ENCODE measurements at places on chromosomes 7 and 10.

DNA sequence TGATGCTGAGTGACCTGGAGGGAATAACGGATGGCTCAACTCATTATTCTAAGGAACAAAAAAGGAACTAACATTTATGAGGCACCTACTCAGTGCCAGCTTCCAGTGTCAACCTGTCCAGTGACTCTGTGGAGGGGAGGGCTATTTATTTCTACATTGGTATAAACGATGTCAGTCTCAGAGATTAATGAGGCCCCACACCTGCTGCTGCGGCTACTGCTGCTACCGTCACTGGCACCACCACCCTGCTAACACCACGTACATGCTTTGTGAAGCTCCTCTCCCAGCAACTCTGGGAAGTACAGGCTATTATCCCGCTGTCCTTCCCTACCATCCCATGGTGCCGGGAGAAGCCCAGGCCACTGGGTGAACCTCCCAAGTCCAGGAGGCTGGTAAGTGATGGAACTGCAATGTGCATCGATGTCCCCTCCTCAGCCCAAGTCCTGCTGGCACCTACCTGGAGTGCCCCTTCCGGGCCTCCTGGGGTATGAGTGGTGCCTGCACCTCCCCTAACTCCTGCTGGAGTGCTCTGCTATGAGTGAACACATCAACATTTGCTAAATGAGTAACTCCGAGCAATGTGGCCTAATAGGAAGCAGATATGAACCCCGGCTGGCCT, 101.5 kb downstream of the ARHGAP22 start:
- DNase-seq, result no peak

GRCh38 chr10:122827302-122827701, 18.4 kb downstream of the CUZD1 start:
- DNase-seq, result no peak

DNA sequence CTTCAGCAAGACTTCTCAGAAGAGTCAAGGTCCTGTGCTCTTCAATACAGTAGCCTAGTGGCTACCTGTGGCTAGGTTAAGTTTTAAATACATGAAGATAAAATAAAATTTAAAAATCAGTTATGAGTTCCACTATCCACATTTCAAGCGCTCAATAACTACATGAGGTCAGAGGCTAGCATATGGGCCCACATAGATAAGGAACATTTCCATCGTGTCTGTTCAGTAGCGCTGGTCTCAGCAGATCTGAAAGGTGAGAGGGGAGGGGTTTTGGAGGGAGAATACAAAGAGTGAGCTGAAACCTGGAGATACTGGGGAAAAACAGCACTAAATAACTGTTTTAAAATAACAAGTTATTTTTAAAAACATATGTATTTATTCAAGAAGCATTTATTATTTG, 219.0 kb downstream of the TRIL start:
- no peak for DNase-seq

- no peak for DNase-seq
Measured at GRCh38 chr7:109246330-109247077, 676.8 kb downstream of the DNAJB9 start.

- DNase-seq, result no peak
Measured at GRCh38 chr10:71476228-71477011, 79.7 kb downstream of the CDH23 start.

DNA sequence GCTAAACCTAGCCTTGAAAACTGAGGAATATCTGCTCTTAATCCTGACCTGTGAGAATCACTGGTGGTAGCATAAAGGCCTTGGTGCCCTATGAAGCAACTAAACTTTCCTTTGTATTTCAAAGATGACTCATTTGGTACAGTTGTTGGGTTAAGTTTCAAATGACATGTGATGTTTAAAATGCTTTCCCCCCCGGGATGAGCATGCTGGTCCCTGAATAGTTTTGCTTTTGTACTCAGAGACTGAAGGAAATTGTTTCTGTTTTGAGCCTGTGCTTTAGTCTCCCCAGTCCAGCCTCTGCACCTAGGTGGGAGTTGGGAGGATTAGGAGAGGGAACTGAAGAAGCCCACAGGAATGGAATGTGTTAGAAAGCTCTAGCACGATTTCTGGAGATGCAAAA, 258.9 kb upstream of the NPY start:
- no peak for DNase-seq

DNA sequence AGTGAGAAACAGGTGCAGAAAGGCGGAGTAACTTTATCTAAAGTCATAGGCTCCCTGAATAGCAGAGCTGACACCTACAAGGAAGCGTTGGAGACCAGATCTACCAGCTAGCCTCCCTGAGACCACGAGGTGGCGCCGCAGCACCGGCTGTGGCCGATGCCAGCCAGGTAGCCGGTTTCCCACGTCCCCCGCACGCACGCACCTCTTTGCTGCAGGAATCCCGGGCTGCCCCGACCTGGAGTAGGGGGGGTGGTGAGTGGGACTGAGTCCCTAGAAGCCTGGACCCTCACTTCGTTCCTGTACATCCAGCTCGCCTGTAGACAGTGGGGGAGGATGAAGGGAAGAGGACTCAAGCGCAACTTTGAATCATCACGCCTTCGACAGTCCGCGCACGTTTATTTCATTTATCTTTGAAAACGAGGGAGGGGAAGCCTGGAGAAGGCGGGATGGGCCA, 3.7 kb downstream of the ELOVL3 start:
- DNase-seq, result no peak

- DNase-seq, result no peak
Measured at GRCh38 chr7:101602082-101602481, 27.0 kb downstream of the MYL10 start.

GRCh38 chr7:114939484-114940097, 17.7 kb downstream of the MDFIC start:
- no peak for DNase-seq

- no peak for DNase-seq
Measured at GRCh38 chr10:119705434-119705831, 20.4 kb upstream of the INPP5F start.

GRCh38 chr7:27167916-27168264, 2.6 kb upstream of the HOXA9 start:
- DNase-seq, result no peak

- DNase-seq, result no peak
Measured at GRCh38 chr7:2729893-2730716, 42.1 kb downstream of the AMZ1 start.

DNA sequence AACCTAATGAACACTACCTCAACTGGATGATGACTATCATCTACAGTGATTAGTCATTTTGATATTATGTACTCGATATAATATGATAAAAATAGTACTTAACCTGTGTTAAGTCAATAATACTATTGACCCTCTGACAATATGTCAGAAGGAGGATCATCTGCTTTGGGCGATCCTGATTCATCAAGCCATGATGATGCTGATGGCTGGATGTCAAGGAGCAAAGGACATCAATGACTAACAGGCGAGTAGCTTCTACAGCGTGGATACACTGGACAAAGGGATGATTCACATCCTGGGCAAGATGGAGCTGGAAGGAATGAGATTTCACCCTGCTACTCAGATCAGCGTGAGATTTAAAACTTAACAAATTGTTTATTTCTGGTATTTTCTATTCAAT, 94.4 kb upstream of the SKAP2 start:
- DNase-seq, result no peak

- no peak for DNase-seq
Measured at GRCh38 chr7:114048386-114049235, 129.8 kb upstream of the PPP1R3A start.

- DNase-seq, result no peak
Measured at GRCh38 chr10:65570143-65571010, 1355.5 kb upstream of the LRRTM3 start.

DNA sequence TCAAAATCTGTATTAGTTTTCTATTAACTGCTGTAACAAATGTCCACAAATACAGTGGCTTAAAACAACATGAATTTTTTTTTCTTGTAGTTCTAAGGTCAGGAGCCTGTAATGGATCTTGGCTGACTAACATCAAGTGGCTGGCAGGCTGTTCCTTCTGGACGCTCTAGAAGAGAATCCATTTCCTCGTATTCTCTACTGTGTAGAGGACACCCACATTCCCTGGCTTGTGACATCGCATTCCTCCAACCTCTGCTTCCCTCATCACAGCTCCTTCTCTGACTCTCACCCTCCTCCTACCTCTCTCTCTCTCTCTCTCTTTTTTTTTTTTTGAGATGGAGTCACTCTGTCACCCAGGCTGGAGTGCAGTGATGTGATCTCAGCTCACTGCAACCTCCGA, 4.8 kb upstream of the CALHM1 start:
- no peak for DNase-seq

DNA sequence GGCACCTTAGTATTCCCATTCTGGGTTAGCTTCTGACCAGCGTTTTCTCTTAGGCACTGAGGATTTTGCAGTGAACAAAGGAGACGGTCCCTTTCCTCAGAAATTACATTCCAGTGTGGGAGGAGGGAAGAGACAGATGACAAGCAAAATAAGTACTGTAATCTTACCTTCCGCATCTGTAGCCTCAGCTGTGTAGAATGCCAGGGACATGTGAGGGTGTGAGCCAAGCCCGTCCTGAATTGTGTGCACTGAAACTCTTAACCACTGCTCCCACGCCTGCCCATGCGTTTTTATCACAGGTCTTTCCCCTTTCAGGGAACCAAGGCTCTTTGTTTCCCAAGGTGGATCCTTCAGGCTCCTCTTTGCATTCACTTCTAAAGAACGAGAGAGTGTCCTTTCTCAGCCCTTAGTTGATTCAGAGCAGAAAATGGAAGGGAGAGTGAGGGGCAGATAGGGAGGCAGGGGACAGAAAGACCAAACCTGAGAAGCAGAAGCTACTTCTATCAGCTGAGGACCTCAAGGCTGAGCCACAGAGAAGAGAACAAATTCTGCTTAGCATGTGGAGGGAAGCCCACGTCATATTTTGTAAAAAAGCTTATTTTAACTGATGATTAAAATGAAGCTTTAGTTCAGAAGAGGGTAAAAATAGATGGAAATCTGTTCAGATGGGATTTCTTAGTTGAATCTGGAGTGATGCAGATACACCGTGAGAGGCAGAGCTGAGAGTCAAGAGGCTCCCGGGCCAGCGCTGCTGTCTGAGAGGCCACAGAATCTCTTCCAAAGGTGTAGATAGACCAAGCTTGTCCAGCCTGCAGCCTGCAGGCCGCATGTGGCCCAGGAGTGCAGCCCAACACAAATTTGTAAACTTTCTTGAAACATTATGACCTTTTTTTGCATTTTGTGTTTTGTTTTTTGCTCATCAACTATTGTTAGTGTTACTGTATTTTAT, 122.5 kb downstream of the CCNY start:
- no peak for DNase-seq

GRCh38 chr10:43117777-43118583, 20.3 kb upstream of the CSGALNACT2 start:
- DNase-seq, result no peak

DNA sequence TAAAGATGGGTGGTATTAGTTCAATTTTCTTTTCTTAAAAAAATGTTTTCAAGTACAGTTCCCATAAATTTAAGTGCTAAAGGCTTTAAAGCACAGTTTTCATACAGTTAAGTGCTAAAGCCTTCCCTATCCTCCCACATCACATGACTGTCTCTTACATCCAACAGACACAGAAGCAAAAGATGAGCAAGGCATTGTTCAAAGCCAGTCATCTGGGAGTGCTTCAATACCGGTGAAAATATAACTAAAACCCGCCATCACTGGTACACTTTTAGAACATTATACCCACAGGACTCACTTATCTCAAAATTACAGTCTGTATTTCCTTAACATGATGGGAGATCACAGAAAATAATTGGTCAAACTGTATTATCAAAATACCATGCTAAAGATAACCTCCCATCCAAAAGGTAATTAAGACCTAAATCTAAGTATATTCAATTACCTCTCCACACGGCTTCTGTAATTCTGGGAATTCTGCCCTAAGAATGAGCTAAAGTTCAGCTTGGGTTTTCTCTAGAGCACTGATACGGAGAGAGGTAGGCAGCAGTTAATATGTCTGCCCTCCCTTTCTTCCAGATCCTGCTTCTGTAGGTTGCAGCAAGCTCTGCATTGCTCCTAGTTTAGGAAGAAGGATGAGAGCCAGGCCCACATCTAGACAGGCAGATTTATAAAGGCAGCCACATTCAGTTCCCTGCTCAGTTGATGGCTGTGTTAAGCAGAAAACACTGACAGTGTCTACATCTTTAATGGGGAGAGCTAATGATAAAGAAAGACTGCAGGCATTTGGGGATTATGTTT, 474.8 kb upstream of the PFKP start:
- DNase-seq, result no peak

DNA sequence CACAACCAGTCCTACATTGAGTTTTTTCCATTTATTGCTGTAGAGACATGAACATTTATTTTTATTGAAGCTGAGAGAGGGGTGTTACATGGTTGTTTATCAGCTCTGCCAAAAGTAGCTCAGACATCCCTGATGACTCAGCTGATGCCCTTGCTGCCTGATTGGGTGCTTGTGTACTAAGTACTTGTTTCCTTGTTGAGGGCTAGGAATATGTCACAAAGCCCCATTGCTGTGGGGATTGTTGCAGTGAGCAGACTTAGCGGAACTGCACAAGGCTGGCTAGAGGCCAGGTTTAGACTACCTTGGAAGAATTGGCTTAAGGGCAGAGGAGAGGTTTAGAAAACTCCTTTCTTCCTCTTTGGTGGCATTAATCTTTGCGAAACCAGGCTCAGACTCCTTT, 110.6 kb downstream of the AUTS2 start:
- DNase-seq, result no peak

- DNase-seq, result no peak
Measured at GRCh38 chr7:39609113-39609934, 14.0 kb upstream of the RALA start.

GRCh38 chr10:71294091-71294561, 24.9 kb upstream of the SLC29A3 start:
- DNase-seq, result no peak

DNA sequence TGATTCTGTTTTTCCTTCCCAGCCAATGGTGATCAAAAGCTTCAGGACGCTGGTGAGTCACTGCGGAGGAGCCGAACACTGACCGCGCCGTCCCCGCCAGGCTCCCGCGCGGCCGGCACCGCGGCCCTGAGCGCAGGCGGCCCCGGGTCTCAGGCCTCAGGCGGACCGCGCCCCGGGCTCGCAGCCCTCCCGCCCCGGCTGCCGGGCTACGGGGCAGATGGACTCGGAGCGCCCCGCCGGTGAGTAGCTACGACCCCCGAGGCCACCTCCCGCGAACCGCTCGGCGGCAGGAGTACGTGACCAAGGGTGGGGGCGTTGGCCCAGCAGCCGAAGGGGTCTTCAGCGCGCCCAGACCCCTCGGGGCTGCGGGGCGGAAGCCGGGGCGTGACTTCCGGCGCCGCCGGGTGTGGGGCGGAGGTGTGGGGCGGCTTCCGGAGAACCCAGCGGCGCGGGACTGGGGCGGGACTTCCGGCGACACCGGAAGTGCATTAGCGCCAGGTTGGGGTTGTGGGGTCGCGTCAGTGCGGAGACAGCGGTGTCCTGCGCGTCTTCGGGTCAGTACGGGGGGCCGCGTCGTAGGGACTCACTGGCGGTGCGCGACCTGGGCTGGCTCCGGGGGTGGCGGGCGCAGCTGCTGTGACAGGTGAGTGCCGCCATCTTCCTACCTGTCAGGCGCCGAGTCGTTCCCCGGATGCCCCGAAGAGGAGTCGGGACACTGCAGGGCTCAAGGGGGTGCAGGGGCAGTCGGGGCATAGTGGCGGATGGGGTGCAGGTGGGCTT, at the start of gene WDR37:
Gene WDR37 (plus strand): TSS at position 60 of the 780 bp plus-strand sequence. CDS start 15,771 bp downstream, outside the sequence.
- no peak for DNase-seq

DNA sequence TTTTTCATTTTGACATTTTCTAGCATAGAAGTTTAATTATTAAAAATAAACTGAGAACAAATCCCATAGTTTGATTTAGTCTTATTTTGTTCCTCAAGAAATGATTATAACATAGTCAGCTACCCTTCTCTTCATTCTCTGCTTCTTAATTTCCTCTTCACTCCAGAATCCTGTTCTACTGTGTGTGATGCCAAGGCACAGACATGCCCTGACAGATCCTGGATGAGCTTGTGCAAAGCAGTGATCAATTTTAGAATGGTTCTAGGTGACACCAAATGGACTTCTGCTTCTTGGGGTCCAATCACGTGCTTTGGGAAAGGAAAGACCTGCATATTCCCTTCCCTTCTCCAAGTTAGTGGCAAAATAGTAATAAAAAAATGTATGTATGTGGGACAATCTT, 665.6 kb downstream of the MAGI2 start:
- DNase-seq, result no peak
